ENCODE measurements at places on chromosomes 2 and 18.

GRCh38 chr2:41955316-41956043 is 92.3 kb upstream of the PKDCC start:
- DNase-seq: no peak

DNA sequence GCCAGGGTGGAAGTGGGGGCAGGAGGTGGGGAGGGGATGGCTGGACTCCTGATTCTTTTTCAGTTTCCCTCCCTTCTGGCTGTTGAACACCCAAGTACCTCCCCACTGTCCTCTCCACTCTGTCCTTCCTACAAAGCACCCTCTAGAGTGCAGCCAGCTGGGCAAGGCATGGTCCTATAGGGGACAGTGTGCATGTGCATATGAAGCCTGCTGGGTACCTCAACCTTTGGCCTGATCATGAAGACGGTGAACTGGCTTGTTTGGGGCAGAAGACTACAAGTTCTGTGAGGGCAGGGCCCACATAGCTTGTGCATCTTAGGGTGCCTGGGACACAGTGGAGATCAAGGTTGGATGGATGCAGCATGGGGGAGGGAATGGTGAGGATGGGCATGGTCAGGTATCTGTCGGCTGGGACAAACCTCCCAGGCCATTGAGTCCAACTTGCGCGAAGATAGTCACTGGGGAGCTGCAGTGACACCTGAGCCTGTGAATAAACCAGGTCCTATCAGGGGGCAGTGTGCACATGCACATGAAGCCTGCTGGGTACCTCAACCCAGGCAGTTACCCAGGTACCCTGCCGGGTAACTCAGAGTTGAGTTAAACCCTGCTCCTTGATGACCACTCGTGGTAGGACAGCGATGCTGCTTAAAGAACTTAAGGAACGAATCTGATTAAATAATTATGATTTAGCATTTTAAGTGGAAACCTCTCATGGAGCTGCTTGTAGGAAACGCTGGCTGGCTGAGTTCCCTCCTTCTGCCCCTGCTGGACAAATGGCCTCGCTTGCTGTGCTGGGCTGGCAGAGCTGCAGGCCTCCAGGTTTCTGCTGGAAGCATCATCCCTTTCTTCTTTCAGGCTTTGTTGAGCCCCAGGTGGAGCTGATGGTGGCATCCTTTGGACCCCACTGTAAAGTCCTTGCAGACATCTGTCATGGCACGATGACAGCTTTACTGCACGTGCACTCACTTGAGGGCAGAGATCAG is 84.0 kb downstream of the POLR1A start:
- DNase-seq: no peak

DNA sequence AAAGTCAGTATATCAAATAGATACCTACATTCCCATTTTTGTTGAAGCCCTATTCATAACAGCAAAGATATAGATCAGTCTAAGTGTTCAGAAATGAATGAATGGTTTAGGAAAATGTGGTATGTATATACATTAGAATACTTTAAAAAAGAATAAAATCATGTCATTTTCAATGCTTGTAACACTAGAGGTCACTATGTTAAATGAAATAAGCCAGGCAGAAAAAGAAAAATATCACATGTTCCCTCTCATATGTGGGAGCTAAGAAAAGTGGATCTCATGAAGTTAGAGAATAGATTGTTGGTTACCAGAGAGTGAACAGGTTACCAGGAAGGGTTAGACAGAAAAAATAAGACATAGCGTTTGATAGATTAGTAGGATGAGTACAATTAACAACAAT is 1111.0 kb upstream of the SLC39A10 start:
- no peak for DNase-seq

DNA sequence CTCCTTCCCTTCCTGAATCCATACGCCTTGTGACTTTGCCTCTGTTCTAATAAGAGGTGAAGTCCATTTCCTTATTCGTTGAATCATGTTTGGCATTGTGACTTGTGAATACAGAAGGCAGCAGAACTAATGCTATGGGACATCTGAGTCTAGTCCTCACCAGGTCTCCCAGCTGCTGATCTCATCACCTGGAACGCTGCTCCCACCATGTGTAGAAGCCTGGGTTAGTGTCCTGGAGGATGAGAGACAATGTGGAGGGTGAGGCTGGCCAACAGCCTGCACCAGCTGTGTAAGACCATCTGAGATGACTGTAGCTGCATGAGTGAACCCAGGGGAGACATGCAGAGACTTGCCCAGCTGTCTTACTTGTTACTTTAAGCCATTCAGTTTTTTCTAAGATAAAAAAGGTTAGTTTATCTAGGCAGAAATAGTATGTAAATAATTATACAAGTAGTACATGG is 3.5 kb upstream of the HAAO start:
- DNase-seq: no peak

GRCh38 chr18:75262511-75262910 is 51.9 kb downstream of the TSHZ1 start:
- no peak for DNase-seq

- DNase-seq: peak; percentile 23
Observed at GRCh38 chr2:230713331-230714135, 891 bp downstream of the CAB39 start.

- DNase-seq: no peak
Observed at GRCh38 chr2:32246911-32247310, 17.8 kb downstream of the NLRC4 start.

GRCh38 chr18:60389314-60389713 is 16.7 kb upstream of the MC4R start:
- DNase-seq: no peak

DNA sequence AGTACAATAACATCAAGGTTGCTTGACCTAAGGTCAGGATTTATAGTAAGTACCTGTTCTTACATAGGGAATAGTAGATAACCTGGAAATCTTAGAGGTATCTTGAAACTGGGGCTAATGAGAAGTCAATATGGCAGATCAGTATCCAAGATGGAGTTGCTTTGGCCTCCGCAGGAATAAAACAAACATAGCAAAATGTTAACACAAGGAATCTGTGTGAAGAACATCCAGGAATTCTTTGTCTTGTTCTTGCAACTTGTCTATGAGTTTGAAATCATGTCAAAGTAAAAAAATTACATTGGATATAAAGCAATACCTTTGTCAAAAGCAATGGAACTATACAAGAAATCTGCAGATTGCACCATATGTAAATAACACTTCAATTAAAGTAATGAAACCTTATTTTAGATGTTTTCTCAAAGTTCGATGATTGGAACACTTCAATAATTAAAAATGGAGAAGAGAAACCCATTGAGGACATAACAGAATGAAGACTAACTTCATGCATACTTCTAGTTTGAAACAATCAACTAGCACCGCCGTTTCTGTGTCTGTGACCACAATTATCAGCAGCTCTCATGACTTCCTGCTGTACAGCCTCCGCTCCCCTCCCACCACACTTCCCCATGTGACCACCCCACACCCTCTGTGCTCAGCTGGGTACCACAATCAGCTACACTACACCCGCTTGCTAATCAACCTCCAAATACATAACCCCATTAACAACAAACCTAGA is 27.6 kb downstream of the C2orf76 start:
- no peak for DNase-seq

- no peak for DNase-seq
Observed at GRCh38 chr2:142874293-142874814, 3.1 kb upstream of the KYNU start.

DNA sequence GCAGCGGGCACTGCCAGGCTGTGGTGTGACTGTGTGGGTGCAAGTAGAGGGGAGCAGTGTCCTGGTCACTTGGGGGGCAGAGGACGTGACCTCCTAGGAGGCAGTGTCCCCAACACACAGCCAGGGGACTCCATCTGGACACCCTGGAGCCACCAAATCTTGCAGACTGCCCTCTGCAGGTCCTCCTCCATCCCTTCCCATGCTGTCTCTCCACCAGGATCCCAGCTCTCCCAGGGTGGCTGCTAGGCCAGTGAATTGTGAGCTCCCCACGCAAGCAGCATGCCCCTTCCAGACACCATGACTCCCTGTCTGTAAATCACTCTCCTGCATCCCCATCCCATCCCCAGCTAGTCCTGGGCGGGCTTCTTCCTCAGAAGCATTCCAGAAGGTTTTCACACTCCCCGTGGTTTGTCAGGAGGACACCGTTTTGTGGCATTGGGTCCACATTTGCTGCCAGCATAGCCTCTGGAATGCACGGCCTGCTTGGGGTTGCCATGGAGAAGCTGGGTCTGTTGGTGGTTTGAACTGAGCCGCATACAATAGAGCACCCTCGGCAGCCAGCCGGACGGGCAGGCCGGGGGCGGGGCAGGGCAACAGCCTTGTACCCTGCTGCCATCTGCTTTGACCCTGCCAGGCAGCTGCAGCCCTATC is 210.7 kb downstream of the KLHL29 start:
- DNase-seq: no peak
